ENCODE measurements at places on chromosomes 13 and 19.

GRCh38 chr13:75763512-75763911, 127.4 kb downstream of the LMO7 start:
- DNase-seq = no peak

DNA sequence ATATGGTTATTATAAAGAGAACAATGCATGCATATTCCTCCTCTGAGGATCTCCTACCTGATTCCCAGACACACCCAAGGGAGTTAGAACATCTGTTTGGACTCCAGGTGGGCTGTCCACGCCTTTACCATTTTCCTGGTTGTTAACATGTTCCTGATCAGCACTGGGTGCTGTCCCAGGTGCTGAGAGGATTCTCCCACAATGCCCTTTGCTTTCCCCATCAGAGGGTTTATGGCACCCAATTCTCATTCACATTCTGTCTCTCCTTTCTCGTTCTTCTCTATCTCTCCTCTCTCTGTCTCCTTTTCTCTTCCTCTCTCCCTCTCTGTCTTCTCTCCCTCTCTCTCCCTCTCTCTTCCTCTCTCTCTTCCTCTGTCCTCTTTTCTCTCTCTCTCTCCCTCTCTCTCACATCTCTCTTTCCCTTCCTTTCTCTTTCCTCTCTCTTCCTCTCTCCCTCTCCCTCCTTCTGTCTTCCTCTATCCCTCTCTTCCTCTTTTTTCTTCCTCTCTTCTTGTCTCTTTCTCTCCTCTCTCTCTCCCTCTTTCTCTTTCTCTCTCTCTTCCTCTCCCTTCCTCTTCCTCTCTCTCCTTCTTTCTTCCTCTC, 3.3 kb upstream of the RDH13 start:
- DNase-seq = no peak

DNA sequence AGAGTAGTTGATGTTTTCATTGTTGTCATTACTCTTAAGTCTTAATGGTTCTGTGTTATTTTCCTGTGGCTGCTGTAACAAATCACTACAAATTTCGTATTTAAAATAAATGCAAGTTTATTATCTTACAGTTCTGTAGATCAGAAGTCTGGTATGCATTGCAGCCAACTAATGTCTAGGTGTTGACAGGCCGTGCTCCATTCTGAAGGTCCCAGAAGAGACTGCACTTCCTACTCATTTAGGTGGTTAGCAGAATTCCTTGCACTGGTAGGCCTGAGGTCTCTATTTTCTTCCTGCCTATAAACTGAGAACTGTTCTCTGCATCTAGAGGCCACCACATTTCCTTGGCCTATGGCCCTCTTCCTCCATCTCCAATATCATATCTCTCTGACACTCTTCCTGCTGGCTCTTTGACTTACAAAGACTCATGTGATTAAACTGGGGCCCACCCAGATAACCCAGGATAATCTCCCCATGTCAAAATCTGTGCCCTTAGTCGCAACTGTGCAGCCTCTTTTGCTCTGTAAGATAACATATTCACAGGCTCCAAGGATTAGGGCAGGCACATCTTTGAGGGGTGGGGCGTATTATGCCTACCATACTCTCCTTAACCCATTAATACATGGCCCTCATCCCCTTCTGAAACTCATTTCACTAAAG, 468.4 kb downstream of the FOXO1 start:
- DNase-seq = no peak

GRCh38 chr13:39107561-39107960, 69.3 kb downstream of the NHLRC3 start:
- no peak for DNase-seq

- no peak for DNase-seq
Measured at GRCh38 chr19:46898731-46899130, 37.9 kb downstream of the ARHGAP35 start.

GRCh38 chr19:39212375-39212742, 8.3 kb upstream of the SYCN start:
- DNase-seq = no peak

DNA sequence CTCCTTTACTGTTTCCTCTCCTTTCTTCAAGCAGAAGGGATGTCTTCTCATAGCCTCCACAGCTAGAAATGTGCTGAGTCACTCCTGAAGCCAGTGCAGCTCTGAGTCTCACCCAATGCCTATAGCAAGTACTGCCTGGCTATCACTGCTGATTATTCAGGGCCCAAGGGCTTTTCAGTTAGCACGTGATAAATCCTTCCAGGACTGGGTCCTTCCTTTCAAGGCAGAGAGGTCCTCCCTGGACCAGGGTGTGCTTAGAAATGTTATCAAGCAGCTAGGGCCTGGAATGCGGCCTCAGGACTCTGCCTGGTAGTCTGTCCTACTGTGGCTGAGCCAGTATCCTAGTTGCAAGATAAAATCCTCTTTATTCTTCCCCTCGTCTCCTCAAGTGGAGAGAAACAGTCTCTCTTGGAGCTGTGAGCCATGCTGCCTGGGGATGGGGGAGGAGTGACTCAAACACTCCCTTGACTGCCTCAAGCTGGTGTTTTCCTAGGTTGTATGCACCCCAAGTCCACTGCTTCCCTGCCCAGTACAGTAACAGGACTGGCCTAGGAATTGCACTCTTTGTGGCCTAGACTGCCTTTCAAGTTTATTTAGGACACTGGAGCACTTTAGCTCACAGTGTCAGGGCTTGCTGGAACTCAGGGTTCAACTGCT, 198.7 kb upstream of the SERP2 start:
- DNase-seq = no peak

DNA sequence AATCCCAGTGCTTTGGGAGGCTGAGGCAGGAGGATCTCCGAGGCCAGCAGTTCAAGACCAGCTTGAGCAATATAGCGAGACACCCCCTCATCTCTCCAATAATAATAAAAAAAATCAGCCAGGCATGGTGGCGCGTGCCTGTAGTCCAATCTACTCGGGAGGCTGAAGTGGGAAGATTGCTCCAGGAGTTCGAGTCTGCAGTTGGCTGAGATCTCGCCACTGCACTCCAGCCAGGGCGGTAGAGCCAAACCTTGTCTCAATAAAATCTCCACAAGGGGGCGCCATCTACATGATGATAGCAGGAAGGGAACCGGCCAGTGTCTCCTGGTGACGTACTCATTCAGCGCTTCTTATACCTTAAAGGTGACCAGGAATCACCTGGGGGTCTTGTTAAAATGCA, 13.6 kb upstream of the C5AR1 start:
- peak; percentile 82 for DNase-seq

Measured in natural killer cell treated with Interleukin-12 subunit alpha and Interleukin-12 subunit beta and Interleukin-15 and Interleukin-18, amount 100 ng/mL, for 72 hours (primary cell).